SK-MEL-5 (cell line): ENCODE measurements at places on chromosomes 1 and 21. TPM values are rescaled to one million over a fixed set of nuclear protein-coding genes. Genes with fewer than 3 reads are reported as not detected.

DNA sequence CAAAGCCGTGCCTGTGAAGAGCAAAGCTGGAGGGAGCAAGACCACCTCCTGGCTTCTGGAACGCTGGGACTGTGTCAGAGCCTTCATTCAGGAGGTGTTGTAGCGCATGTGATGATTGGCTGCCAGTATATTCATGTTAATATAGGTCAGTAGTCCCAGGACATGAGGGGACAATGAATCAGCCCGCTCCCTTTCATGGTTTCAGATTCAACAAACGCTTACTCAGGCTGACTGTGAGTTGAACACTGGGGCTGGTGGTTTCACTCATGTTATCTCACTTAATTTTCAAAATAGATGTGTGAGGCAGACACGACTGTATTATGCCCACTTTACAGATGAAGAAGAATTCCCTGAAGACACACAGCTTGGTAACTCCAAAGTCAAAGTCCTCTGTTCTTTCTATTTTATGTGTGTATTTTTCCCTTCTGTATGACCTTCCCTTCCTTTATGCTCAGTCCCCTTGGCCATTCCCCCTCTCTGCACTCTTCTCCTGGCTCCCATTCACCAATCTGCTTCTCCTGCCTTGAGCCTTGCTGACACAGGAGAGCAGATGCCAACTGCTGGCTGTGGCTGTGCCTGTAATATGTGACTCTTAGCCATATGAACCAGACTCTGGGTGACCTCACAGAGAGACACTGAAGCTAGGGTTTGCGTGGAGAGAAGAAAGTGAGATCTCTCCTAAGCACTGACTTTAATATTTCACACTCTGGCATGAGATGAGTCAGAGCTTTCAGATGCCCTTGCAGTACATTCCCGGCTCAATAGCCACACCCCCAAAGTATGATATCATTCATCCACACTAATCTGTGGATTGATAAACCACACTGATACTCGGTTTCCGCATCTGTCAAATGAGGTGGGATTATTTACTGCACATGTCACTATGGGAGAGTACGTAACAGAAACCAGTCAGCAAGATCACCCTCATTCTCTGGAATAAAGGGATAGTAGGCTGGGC, 31.4 kb upstream of the KIRREL1 start:
- no peak for DNase-seq

DNA sequence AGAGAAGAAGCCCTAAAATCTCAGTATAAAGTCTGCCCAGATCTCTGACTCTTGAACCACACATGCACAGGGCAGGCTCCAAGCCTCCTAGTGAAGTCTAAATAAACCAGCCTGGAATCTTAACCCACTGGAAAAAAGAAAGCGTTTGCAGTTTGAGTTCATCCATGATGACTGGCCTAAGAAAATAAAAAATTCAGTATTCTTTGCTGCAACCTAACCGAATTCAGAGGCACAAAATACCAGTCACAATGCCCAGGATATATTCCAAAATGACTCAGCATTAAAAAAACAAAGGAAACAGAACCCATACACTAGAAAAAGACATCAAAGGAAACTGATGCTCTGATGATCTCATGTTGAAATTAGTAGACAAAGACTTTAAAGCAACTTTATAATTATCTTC, 269.2 kb downstream of the SDCCAG8 start:
- DNase-seq, result no peak

GRCh38 chr21:33948951-33949444, 33.4 kb upstream of the ATP5PO start:
- DNase-seq, result no peak

DNA sequence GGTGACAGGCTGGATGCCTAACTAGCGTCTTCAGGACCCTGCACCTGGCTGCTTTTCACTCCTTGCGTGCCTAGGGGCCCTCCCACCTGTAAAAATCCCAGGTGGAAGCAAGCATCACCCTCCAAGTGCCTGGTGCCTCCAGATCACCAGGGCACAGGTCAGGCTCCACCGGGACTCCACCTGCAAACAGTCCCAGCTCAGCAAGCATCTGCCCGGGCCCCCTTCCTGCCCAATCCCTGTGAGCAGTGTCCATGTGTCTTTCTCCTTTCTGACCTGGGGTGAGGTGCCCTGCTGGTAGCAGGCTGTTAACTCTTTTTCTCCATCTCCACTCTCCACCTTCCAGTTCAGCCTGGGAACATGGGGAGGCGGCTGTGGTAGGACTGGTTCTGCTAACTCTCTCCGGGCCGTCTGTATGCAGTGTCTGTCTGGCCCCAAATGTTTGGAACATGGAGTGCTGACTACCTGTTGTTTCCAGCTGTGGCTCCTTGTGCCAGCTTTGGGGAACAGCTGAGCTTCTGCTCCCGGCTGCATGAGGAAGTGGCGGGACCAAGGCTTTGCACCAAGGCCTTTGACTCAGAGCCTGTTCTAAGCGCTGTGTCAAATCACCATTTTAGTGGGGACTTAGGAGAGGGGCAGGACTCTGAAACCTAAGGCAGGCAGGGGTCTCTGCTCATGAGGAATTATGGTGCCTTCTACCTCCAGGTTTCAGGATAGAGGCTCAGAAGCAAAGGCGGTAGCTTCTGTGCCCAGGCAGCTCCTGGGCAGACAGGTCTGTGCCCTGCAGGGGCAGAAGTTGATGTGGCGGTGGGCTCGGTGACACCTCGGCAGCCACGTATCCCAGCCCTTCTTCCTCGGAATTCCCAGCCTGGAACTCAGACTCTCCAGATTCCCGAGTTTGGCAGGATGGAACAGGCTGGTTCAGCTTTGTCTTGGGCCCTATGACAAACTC, 5.5 kb downstream of the GPR137B start:
- DNase-seq, result no peak

DNA sequence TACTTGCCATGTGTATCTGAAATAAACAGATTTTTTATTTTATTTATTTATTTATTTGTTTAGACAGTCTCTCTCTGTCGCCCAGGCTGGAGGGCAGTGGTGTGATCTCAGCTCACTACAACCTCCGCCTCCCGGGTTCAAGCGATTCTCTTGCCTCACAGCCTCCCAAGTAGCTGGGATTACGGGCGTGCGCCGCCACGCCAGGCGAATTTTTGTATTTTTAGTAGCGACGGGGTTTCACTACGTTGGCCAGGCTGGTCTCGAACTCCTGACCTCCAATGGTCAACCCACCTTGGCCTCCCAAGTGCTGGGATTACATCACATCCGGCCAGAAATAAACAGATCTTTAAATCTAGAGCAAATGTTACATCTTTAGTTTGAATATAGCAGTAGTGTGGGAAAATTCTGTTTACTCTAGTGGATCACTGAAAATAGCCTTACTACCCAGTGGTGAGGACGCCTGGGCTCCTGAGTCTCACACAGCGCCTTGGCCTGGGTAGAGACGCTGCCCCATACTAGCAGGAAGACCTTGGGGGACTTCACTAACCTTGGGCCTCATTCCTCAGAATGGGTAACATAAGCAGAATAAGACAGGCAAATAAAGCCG, 709 bp downstream of the GART start:
- DNase-seq, result peak; percentile 26

DNA sequence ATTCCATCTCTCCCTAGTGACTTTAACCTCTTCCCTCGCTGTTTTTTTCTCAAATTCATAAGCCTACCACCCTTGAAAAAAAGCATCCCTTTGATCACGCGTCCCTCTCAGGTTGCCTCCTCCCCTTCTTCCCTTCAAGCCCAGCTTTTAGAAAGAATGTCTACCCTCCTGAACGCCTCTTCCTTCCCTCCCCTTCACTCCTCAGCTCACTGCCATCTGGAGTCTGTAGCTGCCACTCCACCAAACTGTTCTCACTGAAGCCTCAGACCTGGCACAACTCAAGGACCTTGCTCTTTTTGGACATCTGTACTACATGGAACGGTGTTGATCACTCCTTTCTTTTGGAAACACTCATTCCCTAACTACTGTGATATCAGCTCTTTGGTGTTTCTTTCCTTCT, 80.6 kb downstream of the SLC25A24 start:
- DNase-seq, result no peak

DNA sequence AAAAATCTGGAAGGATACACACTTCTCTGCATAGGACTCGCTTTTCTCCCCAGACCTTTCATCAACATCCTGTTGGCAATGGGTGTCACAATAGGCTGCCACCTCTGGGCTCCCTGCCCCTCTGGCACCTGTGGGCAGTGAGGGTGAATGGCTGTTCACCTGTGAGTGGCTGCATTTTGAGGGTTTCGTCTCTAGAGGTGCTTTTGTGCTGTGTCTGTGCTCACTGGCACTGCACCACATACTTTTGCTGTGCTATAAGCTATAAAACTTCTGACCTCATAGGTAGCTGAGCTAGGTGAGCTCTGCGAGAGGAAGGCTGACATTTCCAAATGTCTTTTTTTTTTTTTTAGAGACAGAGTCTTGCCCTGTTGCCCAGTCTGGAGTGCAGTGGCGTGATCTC, 35.9 kb downstream of the SLC30A1 start:
- DNase-seq, result no peak

TFF3 gene
- 0.13 and 0.16 TPM in 2 replicates for total RNA-seq

OR2G6 gene
- not detected in 2 replicates for total RNA-seq

DCST2 gene
- total RNA-seq, result 0.18 TPM in 1 of 2 replicates, not detected in the other
